ENCODE measurements at places on chromosomes 13 and 19. TPM values are rescaled to one million over a fixed set of nuclear protein-coding genes. Genes with fewer than 3 reads are reported as not detected.

GAMT gene
- 37.5 TPM for total RNA-seq

FXYD3 gene
- total RNA-seq, result not detected

LILRA1 gene
- not detected for total RNA-seq

PTGIR gene
- 7.6 TPM for total RNA-seq

HTR2A gene
- not detected for total RNA-seq

SIGLEC12 gene
- total RNA-seq, result not detected

RTBDN gene
- not detected for total RNA-seq

ZFR2 gene
- total RNA-seq, result not detected

Measured in bronchus fibroblast of lung (primary cell).